Epithelial cell of esophagus (primary cell): ENCODE measurements at places on chromosomes 11 and 22.

- DNase-seq: no peak
Measured at GRCh38 chr11:94884376-94884775, 89.0 kb downstream of the CWC15 start.

GRCh38 chr11:102006835-102007566 lies 40.2 kb upstream of the CFAP300 start:
- DNase-seq: peak; percentile 47

DNA sequence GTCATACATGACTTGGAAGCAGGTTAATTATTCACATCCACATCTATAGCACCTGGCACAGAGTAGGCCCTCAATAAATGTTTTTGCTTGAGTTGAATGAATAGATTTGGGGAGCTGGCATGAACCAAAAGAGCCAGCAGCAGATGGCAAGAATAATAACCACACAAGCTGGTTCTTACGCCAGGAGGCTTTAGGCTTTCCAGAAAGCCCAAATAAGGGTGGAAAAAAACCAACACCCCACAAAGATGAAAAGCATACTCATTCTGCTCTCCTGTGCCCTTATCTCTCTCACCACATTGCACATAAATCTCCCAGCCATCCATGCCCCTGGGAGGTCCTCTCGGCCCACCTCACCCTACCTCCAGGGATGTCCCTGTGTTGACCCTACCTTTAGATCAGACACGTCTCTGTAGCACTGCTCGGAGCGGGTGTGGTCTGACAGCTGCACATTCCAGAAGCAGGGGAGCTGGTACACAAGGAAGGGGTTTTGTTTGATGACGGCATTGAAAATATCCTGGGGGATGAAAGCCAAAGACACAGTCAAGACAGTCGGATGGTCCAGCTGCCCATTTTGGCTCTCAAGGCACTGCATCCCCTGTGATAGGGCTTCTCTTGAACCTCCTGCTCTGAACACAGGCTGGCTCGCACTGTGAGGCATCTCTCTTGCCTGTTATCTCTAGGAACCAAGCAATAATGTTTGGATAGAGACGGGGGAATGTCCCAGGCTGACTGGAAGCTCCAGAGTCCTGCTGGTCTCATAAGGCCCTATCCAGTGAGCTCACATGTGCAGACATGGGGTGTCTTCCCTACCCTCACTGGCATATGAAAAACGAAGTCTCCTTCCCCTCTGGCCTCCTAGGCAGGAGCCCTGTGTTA lies 323.6 kb upstream of the SYN3 start:
- no peak for DNase-seq

DNA sequence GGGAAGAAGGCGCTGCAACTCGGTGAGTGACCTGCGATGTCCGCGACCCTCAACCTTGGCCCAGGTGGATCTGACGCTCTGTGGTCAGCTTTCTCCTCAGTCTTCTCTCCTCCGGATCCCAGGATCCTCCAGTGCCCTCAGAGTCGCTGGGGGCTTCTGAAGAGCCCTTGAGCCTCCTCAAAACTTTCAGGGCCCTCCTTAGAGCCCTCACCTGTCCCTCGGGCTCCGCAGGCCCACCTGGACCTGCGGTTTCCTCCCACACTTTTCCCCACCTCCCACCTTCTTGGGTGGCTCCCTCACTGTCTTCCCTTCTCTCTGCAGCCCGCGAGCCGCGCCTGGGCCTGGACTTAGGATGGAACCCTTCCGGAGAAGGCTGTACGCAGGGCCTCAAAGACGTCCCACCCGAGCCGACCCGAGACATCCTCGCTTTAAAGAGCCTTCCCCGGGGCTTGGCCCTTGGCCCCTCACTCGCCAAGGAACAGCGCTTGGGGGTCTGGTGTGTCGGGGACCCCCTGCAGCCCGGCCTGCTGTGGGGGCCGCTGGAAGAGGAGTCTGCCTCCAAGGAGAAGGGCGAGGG lies 335 bp downstream of the ZNF408 start:
- no peak for DNase-seq

- DNase-seq: no peak
Measured at GRCh38 chr22:49356428-49356827, 471.2 kb downstream of the BRD1 start.

DNA sequence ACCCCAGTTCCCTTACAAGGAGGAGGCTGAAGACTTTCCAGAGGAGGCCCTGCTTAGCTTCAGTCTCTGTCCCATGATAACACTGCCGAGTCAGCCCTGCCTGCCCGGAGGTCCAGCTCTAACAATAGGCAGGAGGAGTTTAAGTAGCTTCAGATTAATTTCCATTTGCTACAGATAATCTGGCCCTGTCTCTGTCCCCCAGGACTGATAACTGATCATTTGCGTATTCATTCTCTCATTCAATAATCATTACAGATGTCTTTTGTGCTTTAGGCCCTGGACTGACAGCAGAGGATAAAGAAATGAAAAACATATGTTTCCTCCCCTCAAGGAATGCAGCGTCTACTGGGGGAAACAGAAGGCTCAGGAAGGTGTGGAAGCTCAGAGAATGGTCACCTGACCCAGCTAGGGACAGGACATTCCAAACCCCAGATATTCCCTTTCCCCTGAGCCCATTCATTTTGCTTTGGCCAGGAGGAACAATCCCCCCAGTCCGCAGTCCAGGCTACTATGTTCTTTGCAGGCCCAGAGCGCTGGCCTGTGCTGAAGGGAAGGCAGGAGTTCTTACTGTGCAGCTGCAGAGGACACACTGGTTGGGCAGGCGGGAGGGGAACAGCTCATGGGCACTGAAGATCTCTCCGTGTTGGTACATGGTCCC lies 20.8 kb downstream of the CHRDL2 start:
- DNase-seq: no peak

GRCh38 chr22:48782326-48782725 lies 1045.3 kb downstream of the BRD1 start:
- no peak for DNase-seq

DNA sequence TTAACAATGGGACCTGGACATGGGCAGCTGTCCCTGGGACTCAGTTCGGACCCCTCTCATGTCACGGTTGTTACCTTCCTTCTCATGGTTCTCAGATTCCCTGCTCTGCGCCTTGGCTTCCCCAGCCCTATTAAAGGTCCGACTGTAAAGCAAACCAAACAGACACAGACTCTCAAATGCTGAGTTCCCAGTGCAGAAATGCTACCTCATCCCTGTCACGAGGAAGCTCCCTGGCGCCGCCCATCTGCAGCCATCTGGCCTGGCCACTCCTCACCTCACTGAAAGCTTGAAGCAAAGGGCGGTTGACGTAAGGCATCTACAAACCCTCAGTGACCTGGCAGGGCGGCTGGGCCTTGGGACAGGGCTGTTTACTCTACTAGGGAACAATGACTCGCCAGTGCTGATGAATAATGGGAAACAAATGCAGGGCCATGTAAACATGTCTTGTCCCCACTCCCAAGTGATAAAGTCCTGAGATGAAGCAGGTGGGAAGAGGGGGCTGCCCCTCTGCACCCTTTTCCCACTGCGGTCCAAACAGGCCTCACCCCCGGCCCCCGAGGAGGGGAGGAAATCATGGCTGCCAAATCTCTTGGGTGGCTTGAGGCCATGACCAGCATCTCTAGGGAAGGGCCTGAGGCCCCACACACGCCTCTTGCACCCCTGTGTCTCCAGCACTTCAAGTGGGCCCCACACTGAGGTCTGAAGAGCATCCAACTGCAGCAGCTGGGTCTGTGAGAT lies 49.3 kb downstream of the SCUBE1 start:
- peak; percentile 24 for DNase-seq

DNA sequence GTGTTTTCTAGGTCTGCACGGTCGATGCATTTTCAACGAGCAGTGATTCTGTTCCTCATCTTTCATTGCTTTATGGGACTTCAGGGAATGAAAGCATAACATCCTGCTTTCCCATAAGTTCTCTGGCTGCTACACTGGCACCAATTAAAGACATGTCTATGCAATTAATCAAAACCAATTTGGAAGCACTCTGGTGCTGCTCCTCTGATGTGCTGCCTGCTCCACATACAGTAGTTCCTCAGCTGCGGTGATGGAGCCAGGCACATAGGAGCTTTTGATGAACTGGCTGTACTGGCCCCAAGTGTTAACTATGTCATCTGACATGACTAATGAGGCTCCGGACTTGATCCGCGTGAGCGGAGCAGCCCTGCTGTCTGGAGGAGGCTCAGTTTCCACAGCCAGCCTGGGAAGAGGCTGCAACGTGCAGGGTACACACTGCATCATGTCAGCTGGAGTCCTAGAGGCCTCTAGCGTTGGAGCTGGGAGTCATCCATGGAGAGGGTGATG lies 29.8 kb downstream of the GVQW3 start:
- no peak for DNase-seq

- no peak for DNase-seq
Measured at GRCh38 chr22:47902646-47903180, 1140.3 kb downstream of the TBC1D22A start.

- peak; percentile 62 for DNase-seq
Measured at GRCh38 chr11:44621140-44621681, 55.7 kb downstream of the CD82 start.

DNA sequence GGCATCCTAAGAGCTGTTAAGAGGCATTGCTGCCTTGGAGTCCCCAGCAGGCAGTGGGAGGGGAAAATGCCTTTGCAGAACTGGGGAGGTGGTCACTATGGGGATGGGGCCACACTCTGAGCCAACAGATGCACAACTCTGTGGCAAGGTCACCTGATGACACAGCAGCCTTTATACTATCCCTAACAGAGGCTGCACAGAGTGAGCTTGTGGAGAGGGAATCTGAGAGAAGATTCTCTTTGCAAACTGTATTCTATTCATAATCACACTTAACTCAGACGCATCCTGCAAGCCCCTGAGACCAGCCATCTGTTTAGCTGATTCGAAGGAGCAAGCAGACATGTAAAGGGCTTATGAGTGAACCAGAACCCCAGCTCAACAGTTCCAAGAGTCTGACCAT lies 49.0 kb upstream of the TTC12 start:
- DNase-seq: no peak

DNA sequence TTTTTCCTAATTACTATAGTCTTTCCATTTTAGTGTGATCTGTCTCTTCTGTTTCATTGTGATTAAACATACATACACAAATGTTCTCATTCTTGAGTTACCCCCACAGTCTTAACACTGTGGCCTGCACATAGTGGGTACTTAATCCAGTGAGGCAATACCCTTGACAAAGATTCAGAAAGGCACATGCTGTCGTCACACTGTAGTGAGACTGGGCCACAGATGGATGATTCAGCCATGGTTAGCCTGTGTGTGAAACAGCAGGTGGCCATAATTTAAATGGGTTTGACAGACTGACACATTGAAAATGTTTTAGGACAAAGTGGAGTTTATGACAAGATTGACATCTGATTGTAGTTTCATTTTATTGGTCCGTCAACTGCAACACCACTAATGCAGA lies 313.1 kb downstream of the C11orf87 start:
- DNase-seq: no peak

GRCh38 chr11:93542811-93543229 lies 371 bp downstream of the SMCO4 start:
- DNase-seq: no peak

DNA sequence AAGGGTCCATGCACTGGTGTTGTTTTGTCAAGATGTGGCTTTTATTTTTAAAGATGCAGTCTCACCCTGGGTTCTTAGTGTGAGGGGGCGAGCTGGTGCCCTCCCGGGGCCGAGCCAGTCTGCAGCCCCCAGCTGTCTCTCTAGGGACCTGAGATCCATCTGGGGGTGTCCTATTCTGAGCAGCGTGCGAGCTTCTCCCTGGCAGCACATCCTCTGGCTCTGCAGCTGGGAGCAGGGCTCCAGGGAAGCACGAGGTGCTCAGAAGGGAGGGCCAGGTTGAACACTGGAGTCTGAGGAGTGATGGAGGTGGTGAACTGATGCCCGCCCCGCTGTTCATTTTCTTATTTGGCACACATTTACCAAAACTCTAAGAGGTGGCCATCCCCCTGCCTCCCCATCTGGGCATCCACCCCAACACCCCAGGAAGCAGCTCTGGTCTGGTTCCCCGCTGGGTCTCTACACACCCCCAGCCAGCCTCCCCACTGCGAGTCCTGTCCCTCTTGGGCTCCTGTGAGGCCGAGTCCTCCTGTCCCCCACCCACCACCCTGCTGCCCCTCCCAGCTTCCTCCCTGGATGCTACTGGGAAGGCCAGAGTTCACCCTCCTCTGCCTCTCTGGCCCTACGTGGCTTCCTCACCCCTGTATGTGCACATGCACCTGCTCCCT lies 956.4 kb downstream of the BRD1 start:
- DNase-seq: no peak

GRCh38 chr11:81219661-81220060 lies 1514.0 kb downstream of the FAM181B start:
- no peak for DNase-seq

DNA sequence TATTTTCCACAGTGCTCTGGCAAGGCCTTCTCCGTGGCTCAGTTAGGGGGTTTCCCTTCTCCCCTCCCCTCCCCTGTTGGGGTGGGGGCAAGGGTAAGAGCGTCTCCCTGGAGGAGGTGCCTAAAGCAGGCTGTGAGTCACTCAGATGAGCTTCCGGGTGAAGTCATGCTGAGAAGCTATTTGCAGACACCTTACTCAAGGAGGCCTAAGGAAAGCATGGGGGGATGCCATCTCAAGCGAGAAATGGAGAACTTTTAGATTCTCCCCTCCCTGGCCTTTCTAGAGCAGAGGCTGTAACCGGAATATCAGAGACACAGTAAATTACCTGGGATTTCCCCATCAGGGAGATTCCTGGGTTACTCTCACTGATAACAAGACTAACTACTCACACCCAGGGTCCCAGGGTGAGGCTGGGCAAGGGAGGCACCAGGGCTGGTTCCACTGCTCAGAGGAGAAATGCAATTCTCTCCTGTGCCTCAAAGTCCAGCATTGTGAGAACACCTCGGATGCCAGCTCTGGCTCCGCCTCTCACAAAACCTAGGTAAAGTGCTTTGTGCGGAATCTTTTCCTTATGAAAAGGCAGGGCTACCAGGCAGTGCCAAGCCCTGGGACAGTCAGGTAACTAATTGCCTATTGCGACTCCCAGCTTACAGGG lies 123.6 kb downstream of the ABTB2 start:
- DNase-seq: peak; percentile 91

DNA sequence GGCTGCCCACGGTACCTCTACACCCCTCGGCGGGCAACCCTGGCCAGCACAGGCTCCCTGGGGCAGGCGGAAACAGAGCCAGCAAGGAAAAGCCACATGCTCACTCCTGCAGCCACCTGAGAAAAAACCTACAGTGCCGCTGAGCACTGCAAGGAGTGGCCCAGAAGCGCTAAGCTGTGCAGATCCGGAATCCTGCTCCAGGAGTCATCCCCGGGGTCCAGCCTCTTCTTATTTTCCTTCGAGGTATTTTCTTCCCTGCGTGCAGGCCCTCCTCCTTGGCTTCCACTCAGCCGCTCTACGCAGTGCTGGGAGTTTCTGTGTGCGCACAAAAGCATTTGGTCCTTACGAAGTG lies 81.0 kb downstream of the TRMU start:
- DNase-seq: peak; percentile 74

- no peak for DNase-seq
Measured at GRCh38 chr22:32602154-32602553, 127.5 kb downstream of the FBXO7 start.

GRCh38 chr11:107675902-107676301 lies 36.0 kb downstream of the SLN start:
- DNase-seq: no peak

GRCh38 chr11:130001461-130002351 lies 929 bp downstream of the PRDM10 start:
- DNase-seq: peak; percentile 43

- DNase-seq: no peak
Measured at GRCh38 chr11:45860764-45861510, 13.7 kb downstream of the CRY2 start.

- no peak for DNase-seq
Measured at GRCh38 chr11:117471776-117472175, 144.1 kb downstream of the CEP164 start.

- no peak for DNase-seq
Measured at GRCh38 chr11:126104420-126104819, 41.8 kb upstream of the CDON start.

- no peak for DNase-seq
Measured at GRCh38 chr11:126519764-126520734, 164.6 kb downstream of the ST3GAL4 start.
